Activated CD8-positive, alpha-beta memory T cell treated with anti-CD3 and anti-CD28 coated beads, Interleukin-2, amount 10 ng/mL, durations not matched to agents 7 days and 5 days (primary cell): ENCODE measurements at places on chromosomes 2 and 18. TPM values are rescaled to one million over a fixed set of nuclear protein-coding genes. Genes with fewer than 3 reads are reported as not detected.
A peak's percentile ranks its signal among the peaks of the same experiment; 100 is the strongest.

DNA sequence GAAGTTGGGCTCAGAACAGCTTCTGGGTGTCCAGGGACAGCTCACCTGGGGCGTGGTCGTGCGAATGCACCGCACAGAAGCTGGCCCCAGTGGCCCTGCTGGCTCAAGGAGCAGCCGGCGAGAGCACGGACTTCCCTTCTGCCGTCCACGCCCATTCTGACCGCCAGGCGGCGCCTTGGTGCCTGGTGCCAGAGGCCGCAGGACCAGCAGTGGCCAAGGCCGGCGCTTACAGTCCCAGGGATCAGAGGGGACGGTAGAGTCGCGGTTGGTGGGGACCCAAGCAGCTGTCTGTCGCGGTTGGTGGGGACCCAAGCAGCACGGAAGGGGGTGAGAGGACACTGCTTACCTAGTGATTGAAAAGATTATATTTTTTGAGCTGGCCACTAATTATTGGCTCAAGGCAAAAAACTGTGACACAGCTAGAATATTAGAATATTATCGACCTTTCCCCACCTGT is 25.7 kb downstream of the NPPC start:
- DNase-seq: peak; percentile 67

DNA sequence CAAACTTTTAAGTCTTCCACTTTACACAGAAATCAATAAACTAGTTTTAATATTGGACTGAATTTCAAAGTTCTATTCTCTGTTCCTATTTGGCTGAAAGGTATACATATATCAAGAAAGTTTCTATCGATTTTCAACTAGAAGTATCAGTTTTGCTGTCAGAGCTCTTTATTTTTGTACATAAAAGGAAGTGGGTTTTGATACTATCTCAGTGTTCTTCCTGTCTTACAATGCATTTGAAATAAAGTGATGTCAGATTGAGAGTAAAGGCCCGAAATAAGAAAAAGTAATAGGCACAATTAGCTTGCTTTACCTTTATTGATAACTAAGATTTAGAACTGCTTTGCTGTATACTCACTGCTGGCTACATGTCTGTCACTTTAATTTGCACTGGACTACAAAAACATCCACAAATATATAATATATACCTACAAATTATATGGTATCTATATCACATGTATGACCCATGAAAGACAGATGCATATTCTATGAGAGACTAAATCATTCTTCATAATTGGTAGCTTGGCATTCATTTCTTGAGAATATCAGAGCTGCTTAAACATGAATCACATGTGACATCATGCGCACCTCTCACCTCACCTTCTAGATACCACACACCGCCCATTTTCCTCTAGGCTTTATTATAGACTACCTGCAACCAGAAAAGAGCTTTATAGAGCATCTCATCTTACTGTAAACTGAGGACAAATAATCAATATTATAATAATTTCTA is 83.6 kb downstream of the ASXL2 start:
- DNase-seq: no peak

The CREG2 gene
- not detected for total RNA-seq

DNA sequence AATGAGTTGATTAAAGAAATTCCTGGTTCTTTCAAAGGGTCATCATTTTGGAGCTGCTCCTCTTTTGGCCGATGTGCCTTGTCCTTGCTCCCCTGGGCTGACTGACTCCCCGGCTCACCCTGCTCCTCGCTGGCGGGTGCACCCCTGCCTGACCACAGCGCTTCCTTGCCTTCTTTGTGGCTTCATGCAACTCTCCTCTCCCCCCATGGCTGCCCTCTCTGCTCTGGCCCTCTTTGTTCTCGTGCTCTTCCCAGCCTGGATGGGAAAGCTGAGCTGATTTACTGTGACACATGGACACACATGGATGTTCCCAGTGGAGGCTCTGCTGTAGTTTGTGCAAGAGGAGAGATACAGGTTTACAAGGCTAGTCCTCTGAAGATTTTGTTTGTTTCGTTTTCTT is 234.6 kb downstream of the HAUS1 start:
- peak; percentile 63 for DNase-seq

DNA sequence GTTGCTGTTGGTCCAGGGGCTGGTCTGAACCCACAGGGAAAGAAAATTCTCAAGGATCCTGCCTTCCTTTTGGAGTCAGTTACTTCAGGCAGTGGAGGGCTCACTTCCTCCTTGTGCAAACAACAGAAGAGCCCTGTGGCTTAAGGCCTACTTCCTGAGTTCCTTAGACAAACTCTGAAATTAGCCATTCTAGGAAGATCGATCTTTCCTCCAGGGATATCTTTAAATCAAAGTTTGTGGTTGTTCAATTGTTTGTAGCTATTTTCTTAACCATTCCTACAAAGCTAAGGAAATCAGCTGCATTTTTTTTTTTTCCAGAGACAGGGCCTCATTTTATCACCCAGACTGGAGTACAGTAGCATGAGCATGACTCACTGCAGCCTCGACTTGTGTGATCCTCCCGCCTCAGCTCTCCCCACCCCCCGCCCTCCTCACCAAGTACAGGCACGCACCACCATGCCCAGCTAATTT is 156.0 kb downstream of the TANC1 start:
- no peak for DNase-seq

DNA sequence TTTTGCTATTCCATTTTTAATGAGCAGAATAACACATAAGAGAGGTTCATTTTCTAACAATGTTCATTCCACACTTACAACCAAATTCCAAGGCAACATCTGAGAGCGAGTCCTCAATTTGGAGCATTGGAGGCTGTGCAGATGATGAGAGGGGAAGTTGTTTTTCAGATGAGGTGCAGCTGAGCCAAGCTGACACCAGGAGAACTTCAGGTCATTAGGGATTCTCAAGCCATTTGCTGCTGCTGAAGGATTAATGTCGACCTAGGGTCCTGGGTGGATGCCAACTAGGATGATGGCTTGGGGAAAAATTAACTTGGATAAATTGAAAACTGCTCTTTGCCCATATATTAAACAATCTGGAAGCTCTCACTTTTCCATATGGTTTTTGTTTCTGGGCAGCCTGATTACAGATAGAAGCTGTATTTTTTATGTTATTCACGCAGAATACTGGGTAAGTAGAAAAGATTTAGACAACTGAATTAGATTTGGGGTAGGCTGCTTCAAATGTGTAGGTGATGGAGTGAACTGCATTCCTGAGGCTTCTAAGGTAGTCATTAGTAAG is 206.4 kb upstream of the SLC39A10 start:
- DNase-seq: no peak

DNA sequence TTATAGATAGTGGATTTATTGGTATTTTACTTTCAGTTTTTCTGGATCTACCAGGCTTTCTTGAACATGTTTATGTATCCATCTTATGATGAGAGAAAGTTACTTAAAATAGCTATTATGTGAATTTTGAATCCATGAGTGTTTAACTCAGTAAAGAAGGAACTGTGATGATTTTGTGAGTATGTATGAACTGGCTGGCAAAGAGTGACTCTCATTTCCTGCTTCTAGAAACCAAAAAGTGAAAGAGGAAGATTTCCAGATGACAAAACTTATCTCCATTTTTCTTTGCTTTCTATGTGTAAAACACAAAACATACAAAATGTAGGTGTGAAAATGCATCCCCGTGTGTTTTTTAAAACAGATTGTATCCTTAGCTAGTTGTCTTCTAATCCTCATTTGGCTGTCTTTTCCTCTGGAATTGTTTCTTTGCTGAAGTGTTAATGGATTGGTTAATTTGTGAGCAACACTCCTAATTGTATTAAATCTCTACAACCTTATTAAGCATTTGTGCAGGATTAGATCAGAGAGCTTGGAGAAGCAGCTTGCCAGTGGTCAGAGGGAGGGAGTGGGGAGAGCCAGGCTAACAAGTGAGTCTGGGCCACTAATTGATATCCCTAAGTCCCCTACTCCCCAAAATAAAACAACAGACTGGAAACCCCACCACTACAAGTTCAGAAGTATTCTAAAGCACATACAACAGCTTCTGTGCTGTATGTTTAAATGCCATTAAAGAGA is 23.9 kb downstream of the PTPRM start:
- DNase-seq: no peak

DNA sequence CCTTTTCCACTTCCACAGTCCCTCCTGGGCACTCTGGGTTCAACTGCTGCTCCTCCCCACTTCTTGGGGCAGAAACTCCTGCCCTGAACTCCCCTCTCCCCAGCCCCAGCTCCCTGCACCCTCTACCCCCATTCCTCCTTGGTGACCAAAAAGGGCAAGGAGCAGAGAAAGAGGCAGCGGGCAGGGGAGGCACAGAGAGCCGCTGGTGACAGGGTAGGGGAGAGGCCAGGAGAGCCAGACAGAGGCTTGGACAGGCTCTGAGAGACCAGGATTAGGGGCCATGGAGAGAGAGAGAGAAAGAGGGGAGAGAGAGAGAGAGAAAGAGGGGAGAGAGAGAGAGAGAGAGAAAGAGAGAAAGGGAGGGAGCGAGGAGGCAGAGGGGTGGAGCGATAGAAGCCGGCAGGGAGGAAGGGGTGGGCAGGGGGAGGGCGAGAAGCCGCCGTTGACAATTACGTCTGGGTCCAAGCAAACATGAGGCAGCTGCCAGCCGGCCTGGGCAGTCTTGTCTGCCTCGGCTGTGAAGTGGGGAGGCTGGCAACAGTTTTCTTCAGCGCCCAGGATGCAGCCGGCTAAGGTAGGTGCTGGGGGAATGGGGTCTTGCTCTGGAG is at the start of gene KCNIP3:
Gene KCNIP3 (plus strand): TSS at position 468 of the 608 bp plus-strand sequence. CDS start 92 bp downstream, at position 560.
- no peak for DNase-seq

GRCh38 chr2:71720596-71721361 is 267.4 kb downstream of the DYSF start:
- DNase-seq: no peak

The CASP10 gene
- 26.6 TPM for total RNA-seq

DNA sequence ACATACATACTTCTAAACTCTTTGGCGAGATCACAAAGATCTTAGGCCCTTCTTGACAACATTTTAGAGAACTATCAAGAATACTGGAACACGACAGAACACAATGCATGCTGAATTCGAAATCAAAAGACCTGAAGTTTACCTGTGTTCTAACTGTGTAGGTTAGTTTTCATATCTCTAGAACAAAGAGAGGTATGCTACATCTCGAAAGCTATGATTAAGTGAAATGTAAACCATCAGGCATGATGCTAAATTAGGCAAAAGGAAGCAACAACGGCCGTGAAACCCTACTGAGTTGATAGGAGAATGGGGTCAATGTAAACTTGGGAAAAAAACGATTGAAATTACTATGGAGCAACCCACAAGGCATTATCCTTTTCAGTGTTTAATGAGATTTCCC is 43.7 kb downstream of the IKZF2 start:
- DNase-seq: no peak

- no peak for DNase-seq
Measured at GRCh38 chr2:29189052-29189451, 73.8 kb downstream of the CLIP4 start.

The COL5A2 gene
- total RNA-seq: 4.6 TPM

DNA sequence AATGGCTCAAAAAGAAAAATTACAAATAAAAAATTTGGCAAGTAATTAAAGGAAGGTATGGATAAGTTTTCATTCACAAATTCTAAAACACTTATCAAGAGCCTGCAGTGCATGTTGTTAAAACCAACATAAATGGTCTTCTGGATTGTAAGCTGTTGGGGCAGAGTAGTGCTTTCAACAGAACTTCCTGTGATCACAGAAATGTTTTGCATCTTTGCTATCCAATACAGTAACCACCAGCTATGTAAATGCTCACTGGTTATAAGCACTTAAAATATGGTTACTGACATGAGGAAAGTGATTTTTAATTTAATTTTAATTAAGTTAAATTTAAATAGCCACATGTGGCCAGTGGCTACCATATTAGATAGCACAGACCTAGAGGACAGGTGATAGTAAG is 133.1 kb downstream of the NBAS start:
- DNase-seq: no peak

DNA sequence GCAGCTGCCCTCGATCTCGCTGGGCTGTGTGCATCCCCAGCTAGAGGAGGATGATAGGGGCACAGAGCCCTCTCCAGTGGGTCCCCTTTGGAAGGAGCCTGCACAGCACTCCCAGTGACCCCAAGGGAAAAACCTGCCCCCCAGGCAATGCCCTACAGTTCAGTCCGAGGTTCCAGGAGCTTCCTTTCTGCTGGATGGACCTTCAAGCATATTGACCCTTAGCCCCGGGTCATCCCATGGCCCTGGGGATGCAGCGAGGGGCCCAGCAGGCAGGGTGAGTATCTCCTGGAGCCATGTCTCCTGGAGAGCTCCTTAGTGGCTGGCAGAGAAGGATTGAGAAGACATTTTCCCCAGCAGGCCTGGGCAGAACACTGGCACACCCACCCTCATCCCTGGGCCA is 45.4 kb upstream of the CTDP1 start:
- DNase-seq: peak; percentile 33

The MC2R gene
- not detected for total RNA-seq

GRCh38 chr2:163132850-163133249 is 294.3 kb upstream of the KCNH7 start:
- DNase-seq: no peak

- DNase-seq: no peak
Measured at GRCh38 chr18:45441110-45441847, 174.0 kb upstream of the SLC14A2 start.

The ACOXL gene
- 0.20 TPM for total RNA-seq

The ATOH8 gene
- total RNA-seq: 0.40 TPM

The RAB31 gene
- total RNA-seq: not detected

DNA sequence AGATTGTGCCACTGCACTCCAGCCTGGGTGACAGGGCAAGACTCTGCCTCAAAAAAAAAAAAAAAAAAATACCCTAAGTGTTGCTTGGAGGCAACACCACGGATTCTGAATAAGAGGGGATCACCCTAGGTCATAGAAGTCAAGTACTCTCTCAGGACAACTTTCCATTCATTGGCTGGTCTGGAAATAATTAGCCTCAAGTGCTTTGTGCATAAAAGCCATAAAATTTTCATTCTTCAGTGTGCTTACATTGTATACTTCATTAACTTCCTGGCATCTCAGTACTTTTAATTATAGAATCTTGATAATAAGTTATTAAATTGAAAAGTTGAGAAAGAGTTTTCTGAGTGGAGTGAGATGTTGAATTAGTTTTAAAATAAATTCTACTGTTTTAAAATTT is 876.1 kb upstream of the FAM98A start:
- DNase-seq: no peak

GRCh38 chr18:45828917-45829811 is 3.7 kb downstream of the SIGLEC15 start:
- DNase-seq: no peak

The PCARE gene
- not detected for total RNA-seq

DNA sequence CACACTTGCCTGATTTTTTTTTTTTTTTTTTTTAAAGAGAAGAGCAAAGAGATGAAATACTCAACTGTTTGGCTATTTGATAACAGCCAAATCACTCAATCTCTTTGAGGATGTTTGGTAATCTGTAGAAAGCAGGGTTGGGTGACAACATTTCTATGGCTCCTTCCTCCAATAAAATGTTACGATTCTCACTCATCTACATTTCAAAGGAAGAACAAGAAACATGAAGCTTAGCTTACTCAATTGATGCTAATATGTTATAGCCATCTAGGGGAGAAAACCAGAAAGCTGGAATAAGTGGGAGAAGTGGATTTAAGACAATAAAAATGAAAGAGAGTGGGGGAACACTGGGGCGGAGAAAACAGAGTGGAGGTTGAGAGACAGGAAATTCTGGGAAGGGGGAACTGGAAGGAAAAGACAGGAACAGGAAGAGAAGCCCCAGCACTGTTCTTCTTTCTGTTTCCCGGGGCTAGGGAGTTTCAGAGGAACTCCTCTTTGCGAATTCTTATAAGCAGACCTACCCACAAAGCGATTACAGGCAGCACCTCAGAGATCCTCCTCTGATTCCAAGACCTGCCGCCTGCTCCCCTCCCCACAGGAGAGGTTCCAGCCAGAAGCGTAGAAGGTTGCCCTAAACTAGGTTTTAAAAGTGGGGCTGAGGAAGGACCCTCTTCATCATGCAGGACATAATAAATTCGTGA is 13.3 kb downstream of the ST3GAL5 start:
- DNase-seq: no peak

GRCh38 chr18:5628512-5629255 is 84.9 kb upstream of the EPB41L3 start:
- DNase-seq: no peak
